ENCODE measurements at places on chromosomes 1 and 21.
A peak's percentile ranks its signal among the peaks of the same experiment; 100 is the strongest.

- DNase-seq = no peak
Measured at GRCh38 chr1:156149374-156150332, 3.7 kb upstream of the SEMA4A start.

GRCh38 chr1:169109561-169110134 is 3.2 kb downstream of the ATP1B1 start:
- no peak for DNase-seq

- DNase-seq = no peak
Measured at GRCh38 chr21:16455978-16456377, 726.2 kb downstream of the USP25 start.

DNA sequence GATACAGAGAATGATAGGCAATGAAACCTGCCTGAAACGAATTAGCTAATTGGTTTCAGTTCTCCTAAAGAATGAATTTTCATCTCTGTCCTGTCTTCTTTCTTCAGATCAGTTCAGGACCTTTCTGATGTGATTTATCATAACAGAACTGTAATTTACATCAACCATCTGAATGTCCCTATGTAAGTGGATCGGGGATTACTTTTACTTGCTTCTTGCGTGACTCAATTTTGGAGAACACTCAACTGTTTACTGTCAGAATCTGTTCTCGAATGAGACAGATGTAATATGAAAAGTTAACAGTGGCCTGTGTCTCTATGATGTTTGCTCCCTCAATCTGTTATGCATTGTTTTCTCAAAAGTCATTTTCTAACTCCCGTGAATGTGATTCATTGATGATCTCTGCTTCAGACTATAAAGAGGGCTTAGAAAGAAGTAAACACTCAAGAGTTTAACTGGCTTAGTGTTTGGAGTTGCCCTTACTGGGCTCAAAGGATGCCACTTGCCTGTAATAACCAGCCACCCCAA is 111.0 kb downstream of the GABPA start:
- DNase-seq = no peak

GRCh38 chr1:81472387-81472786 is 328.3 kb upstream of the ADGRL2 start:
- no peak for DNase-seq

DNA sequence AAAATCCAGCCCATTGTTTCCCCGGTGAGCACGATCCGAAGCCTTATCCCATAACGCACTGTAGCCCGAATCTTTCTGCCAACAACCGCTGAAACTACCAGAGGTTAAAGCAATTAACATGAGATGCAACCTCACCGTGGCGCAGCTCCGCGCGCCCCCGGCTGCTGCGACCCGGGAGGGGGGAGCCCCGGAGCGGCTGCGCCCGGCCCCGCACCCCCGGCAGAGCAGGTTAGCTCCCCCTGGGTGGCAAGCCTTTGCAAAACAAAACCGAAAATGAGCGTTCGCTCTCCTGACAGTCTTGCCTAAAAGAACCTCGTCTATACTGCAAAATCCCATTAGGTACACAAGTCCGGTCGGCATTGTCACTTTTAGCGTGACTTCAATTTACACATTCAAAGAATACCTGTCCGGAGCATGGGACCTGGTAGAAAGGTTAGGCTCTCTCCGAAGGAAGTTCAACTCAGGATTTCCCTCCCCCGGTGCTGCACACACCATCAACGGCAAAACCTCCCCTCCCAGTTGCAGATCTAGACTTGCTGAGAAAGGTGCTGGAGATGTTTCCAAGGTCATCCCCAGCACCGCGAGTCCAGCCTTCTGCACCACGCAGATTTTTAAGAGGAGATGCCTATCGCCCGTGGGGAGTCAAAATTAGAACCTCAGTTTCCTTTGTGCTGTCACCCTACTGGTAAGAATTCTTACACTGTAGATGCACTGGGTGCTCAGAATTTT is 107.5 kb downstream of the ZNF281 start:
- DNase-seq = no peak

DNA sequence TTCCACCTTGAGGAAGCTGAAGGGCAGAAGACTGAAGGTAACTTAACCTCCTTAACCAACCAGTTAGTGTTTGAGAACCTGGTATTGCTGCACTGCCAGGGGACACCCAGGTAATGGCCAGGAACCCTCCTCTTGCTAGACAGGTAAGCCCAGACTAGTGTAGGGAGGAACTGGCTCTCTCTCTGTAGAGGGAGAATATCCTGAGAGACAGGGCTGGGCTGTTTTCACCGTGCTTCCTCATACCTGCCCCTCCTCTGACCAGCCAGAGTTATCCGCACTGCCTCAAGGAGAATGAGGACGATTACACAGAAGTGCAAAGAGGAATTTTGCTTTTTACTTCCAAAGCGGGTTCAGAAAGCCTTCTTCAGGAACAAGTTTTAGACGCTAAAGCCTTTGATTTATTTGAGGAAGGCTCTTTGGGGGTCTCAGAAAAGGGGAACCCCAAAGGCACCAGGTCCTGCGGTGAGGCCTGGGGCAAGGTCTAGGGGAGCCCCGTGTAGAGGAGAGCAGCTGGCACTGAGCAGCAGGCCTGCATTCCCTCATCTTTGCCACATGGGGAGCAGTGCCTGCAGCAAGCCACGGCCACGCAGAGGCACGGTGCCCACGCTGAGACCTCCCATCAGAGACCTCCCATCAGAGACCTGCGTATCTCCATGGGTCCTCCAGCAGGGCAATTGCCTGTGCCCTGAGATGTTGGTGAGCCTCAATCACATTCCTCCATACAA is 13.5 kb downstream of the GNG4 start:
- DNase-seq = no peak

- DNase-seq = no peak
Measured at GRCh38 chr1:41623736-41624135, 139.3 kb upstream of the EDN2 start.

GRCh38 chr1:23591460-23592208 is 32.3 kb upstream of the ID3 start:
- no peak for DNase-seq

DNA sequence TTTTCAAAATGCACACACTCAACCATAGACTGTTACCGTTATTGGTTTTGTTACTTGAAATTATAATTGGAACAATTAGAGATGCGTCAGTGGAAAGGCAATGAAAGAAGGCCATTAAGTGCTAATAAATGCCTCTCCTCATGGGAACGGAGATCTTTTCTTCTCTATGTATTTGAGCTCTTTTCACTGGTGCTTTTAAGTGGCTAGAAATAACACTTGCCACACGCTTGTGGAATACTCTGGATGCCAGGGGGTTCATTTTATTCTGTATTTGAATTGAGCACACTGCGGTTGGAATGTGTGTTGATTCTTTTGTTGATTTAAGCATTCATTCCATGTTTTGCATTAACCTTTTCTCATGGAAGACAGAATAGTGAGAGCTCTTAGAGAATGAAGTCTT is 68.4 kb downstream of the DNM3 start:
- DNase-seq = peak; percentile 47

GRCh38 chr1:178867670-178868069 is 3.2 kb downstream of the ANGPTL1 start:
- DNase-seq = no peak

DNA sequence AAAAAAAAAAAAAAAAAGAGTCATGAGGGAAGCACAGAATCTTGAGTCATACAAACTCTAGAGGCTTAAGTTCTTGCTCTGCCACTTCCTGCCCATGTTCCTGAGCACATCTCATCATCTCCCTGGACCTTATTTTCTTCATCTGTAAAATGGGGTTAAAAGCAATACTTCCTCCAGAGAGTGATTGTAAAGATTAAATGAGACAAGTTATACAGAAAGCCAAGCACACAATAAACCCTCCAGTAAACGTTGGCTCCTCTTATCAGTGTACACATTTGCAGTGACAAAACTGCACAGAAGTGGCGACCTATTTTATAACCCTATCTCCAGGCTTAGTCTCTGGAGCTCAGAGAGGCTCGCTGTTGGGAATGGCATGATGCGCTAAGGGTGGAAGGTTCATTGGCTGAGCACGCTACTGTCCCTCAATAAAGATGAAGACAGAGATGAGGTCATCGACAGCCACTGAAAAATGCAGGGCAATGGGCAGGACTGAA is 82.1 kb downstream of the RRAGC start:
- no peak for DNase-seq

DNA sequence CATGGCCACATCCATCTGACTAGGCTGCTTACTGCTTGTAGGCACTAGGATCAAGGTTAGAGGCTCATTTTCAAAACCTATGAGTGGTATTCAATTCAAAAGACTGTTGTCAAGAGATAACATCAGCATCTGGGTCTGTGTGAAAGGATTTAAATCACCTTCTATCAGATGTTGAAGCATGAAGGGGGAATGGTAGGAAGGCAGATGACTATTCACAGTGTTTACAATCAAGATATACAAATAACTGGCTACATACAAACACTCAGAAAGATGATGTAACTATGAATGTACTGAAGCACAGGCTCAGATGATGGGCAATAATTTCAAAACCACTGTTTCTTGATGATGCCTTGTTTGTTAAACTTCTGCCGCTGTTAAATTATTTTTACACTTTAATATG is 249.2 kb downstream of the SLC45A1 start:
- no peak for DNase-seq

DNA sequence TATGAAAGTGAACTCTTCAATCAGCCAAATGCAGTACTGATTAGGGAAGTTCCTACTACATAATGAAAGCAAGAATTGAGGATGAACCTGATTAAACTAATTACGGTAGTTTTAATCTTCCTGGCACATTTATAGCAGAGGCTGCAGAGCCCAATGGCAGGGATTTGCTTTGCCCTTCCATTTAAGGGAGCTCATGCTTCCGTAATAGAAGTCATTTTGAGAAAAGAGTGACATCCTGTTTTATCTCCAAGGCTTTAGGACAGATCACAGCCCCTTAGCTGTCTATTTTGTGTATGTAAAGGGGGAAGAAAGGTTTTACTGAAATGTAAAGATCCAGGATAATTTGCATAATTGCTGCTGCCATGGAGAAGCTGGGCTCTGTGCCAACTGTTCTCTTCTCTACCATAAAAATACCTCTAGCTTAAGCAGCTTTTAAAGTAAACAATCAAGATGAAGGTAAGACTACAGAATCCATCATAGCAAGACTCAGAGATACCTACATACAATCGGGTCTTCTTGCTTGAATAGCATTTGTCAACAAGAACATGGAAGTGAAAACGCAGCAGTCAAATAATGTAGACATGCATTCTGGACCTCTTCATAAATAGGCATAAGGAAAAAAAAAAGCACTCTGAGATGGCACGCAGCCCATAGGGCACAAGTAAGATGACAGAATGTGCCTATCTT is 62.5 kb downstream of the ASH1L start:
- DNase-seq = peak; percentile 35

- DNase-seq = peak; percentile 56
Measured at GRCh38 chr1:242185731-242186130, 186.8 kb upstream of the MAP1LC3C start.

- no peak for DNase-seq
Measured at GRCh38 chr1:58136387-58136786, 410.1 kb downstream of the OMA1 start.

DNA sequence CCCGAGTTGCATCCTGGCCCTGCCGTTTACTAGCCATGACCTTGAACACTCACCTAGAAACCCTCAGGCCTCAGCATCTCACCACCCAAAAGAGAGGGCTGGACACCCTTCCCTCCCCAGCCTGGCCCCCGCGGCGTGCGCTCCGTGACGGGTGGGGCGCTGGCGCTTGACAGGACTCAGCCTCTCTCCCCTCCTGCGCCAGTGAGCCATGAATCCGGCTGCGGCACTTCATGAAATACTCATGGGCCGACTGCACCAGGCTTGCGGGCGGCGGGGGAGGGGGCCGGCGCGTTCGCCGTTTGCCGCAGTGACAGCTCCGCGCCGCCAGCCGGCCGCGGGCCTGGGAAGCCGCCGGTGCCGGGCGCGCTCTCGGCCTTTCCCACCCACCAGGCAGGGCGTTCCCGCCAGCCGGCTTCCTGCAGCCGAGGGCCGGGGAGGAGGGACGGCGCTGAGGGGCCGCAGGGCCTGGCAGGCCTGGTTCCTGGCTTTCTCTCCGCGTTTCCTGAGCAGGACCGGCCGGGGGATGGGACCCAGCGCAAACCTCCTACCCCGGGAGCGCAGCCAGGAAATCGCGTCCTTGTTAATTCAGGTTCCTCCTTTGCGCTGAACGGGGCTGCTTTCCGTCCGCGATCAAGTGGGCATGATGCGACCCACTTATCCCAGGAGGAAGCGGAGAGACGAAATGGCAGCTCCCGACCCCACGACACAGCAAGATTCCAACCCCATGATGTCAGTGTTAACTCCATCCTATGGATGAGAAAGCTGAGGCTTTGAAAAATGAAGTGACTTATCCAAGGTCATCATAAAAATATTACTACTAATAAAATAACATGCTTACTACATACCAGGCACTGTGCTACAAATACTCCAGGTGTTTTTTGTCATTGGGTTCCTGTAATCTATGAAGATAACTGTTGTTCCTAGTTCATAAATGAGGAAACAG is 9.1 kb upstream of the LUZP1 start:
- DNase-seq = peak; percentile 22

GRCh38 chr21:42421018-42421793 is 17.5 kb downstream of the UBASH3A start:
- DNase-seq = no peak

GRCh38 chr1:115727706-115728249 is 40.7 kb downstream of the CASQ2 start:
- no peak for DNase-seq

GRCh38 chr21:27674041-27674615 is 707.2 kb upstream of the ADAMTS5 start:
- DNase-seq = no peak

DNA sequence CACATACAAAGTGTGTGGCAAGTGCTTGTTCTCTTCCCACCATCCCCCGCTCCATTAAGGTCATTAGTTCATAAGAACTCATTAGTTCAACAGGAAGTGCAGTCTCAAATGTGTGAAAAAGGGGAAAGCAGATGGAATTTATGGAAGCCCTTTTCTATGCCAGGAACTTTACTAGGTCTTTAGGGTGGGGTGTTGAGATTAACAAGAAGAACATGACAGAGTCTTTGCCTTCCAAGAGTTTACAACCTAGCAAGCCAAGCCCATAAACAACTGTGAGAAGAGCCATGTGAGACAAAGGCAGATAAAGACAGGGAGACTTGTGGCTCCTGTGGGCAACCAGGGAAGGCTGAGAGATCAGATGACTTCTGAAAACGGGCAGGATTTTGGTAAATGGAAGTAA is 21.4 kb downstream of the PLEKHA6 start:
- no peak for DNase-seq

DNA sequence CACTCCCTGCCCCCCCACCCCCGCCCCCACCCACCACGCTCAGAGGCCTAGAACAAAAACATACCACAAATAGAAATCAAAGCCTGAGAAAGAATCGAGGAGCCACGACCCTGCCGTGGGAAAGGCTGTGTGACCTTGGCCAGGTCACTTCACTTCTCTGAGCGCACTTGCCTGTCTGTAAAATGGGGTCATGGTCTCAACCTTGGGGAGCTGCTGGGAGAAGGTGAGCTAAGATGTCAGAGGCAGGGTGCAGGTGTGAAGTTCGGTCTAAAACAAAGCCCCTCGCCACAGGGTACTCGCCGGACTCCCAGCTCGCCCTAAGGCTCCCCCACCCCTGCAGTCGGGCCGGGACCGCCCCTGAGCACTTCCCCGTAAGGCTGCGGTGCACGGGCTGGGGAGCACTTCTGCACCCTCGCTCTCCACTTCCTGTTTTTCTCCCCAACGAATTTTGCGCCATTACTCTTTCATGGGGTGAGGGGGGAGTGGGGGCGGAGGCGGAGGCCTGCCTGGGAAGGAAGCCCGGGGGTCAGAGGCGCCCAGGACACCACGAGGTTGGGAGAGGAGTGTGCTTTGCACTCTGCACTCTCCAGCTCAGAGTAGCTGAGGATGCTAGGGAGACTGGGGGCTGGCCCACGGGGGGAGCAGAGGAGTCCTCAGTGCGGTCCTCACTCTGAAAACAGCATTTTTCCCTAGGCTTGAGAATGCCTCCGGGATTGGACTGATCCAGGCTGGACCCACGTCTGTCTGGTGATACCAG is 21.9 kb upstream of the PIK3CD start:
- no peak for DNase-seq

Data from NCI-H1930 (cell line).